ENCODE measurements at places on chromosomes 12 and 14.

GRCh38 chr12:9745199-9745598 is 12.3 kb upstream of the CLECL1 start:
- DNase-seq = no peak

GRCh38 chr12:59372956-59373355 is 222.9 kb upstream of the SLC16A7 start:
- no peak for DNase-seq

DNA sequence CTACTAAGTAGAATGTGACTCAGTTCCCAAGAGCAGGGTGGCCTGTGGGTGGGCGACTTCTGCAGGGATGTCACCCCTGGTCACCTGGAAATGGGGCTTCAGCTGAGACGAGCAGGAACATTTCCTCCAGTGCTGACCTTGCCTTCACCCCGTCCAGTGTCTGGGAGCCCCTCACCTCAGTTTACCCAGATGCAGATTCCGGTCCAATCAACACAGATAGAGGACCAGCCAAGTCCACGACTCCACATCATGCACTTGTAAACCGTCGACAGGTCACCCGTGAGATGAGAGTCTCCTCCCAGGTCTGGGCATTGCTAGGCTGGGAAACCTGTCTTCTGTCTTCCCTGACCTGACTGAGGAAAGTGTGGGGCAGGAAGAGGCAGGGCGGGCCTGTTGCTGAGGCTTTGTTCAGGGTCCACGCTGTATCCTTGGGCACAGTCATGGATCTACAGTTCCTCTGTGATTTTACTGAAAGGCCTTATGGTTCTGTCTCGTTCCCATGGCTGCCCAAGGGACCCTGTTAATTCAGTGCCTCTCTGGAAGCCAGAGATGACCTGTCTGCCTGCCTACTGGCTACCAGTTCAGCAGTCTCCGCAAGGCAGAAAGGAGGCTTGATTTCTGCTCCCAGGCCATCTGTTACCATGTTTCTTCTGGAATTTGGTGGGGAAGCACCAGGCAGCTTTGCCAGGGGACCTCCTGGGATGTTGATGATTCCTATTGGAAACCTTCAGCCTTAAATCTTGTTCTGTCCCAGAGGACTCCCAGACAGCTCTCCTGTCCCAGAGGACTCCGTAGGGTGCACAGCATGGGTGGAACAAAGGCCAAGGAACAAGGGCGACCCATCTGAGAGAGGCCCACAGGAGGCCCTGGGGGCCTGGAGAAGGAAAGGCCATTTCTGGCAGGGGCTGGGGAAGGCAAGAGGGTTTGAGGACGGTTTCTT is 288.5 kb upstream of the RTL1 start:
- DNase-seq = no peak

DNA sequence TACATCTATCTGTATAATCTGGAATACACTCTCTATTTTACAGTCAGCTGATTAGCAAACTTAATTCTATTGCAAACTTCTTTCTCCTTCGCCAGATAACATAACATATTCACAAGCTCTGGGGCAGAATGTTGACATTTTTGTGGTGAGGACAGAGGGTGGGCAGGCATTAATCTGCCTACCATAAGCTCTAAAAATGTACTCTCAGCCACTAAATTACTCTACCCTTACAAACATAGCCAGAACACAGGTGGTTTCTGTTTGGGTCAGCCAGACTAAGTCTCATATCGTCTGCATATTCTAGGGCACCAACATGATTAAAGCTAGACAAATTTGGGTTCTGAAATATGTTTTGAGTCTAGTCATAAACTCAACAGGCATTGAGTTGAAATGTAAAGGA is 90.1 kb downstream of the SLC6A15 start:
- no peak for DNase-seq

DNA sequence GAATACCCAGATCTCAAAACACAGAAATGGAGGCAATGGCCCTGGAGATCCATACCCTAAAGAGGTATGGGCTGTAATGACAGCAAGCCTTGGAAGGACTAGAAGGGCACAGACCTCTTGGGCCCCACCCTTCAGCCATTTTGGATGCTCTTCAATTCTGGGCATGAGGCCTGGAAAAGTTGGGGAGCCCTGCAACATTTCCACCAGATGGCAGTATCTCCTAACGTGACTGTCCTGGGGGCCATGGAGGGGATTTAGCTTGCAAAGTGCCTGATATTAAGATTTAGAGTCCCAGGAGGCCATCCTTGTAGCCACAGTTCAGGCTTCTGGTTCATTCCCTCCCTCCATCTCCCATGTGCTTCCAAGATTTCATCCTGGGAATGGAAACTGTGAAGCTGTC is 30.2 kb downstream of the KCNA5 start:
- DNase-seq = no peak

DNA sequence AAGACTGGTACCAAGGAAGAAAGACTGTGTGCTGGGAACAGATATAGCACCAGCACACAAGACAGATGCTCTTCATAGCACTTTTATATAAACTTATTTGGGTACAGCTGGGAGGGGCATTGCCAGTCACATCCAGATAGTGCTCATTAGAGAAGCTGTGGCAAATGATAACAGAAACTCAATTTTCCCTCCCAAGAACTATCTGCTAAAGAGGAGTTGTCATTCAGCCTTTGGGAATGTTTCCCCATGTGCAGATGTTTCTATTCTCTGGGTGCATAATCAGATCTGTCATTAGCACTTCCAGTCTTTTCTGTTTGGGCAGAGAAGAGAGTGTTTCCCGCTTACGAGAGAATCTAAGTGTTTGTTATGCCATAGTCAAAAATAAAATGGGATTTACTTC is 714.9 kb upstream of the MDGA2 start:
- no peak for DNase-seq

All from amygdala (tissue), 56 donors.